Smooth muscle cell of the umbilical artery (primary cell): ENCODE measurements at places on chromosomes 6 and 20. TPM values are rescaled to one million over a fixed set of nuclear protein-coding genes. Genes with fewer than 3 reads are reported as not detected.

TRIM31 gene
- total RNA-seq, result not detected in 2 replicates

HCRTR2 gene
- not detected in 2 replicates for total RNA-seq

GID8 gene
- total RNA-seq, result 28.4 and 34.7 TPM in 2 replicates

PRL gene
- total RNA-seq, result not detected in 2 replicates

PSORS1C2 gene
- not detected in 2 replicates for total RNA-seq

LGSN gene
- under 0.01 TPM in 1 of 2 replicates, not detected in the other for total RNA-seq

CD24 gene
- total RNA-seq, result 3.3 and 7.2 TPM in 2 replicates

ULBP1 gene
- total RNA-seq, result under 0.01 and 0.09 TPM in 2 replicates

C4A gene
- total RNA-seq, result 4.2 and 4.3 TPM in 2 replicates

CTCFL gene
- not detected in 2 replicates for total RNA-seq

JARID2 gene
- total RNA-seq, result 5.0 and 7.3 TPM in 2 replicates

RIPOR2 gene
- 0.30 and 0.42 TPM in 2 replicates for total RNA-seq

REM1 gene
- total RNA-seq, result not detected in 2 replicates

RAET1L gene
- total RNA-seq, result not detected in 2 replicates

TBXT gene
- total RNA-seq, result not detected in 2 replicates

GPR63 gene
- total RNA-seq, result 0.59 and 1.2 TPM in 2 replicates

MOXD1 gene
- total RNA-seq, result 62.4 and 118 TPM in 2 replicates

LY6G5B gene
- total RNA-seq, result 2.9 and 3.0 TPM in 2 replicates

PPIL6 gene
- 2.9 and 4.5 TPM in 2 replicates for total RNA-seq

RBM24 gene
- 8.0 and 16.2 TPM in 2 replicates for total RNA-seq

CFAP206 gene
- total RNA-seq, result 0.37 and 0.59 TPM in 2 replicates

SLC32A1 gene
- not detected in 2 replicates for total RNA-seq

OPRL1 gene
- total RNA-seq, result 3.0 TPM in 2 replicates

WFDC5 gene
- not detected in 2 replicates for total RNA-seq

PTK6 gene
- 0.18 TPM in 1 of 2 replicates, not detected in the other for total RNA-seq

TEAD3 gene
- total RNA-seq, result 8.9 and 14.1 TPM in 2 replicates

SSTR4 gene
- total RNA-seq, result not detected in 2 replicates

FGD2 gene
- total RNA-seq, result not detected in 2 replicates

HLA-DQB2 gene
- not detected in 2 replicates for total RNA-seq

RSPO4 gene
- not detected in 2 replicates for total RNA-seq

NRSN1 gene
- not detected in 2 replicates for total RNA-seq

SLC52A3 gene
- total RNA-seq, result not detected in 2 replicates

MAPK13 gene
- total RNA-seq, result 11.0 and 16.4 TPM in 2 replicates

ADGRF5 gene
- total RNA-seq, result under 0.01 and 0.09 TPM in 2 replicates

DSTN gene
- 358 and 370 TPM in 2 replicates for total RNA-seq

TRAM2 gene
- 38.3 and 81.1 TPM in 2 replicates for total RNA-seq

PNLDC1 gene
- 0.28 TPM in 1 of 2 replicates, not detected in the other for total RNA-seq

MACROD2 gene
- total RNA-seq, result 1.8 and 2.6 TPM in 2 replicates

SAMD10 gene
- total RNA-seq, result 0.30 and 2.4 TPM in 2 replicates

SLC44A4 gene
- total RNA-seq, result 0.05 and 0.30 TPM in 2 replicates

DEF6 gene
- 1.2 TPM in 2 replicates for total RNA-seq

HLA-DRA gene
- total RNA-seq, result not detected in 2 replicates

TPX2 gene
- 4.2 and 28.5 TPM in 2 replicates for total RNA-seq

E2F1 gene
- total RNA-seq, result 1.8 and 8.1 TPM in 2 replicates

ARFGEF3 gene
- 0.59 and 1.1 TPM in 2 replicates for total RNA-seq

KIF6 gene
- total RNA-seq, result 0.30 and 0.55 TPM in 2 replicates

SAMD3 gene
- 24.1 and 36.4 TPM in 2 replicates for total RNA-seq

FOXS1 gene
- 1.1 and 1.2 TPM in 2 replicates for total RNA-seq

SLCO4A1 gene
- total RNA-seq, result under 0.01 and 1.5 TPM in 2 replicates

RRAGD gene
- 0.37 and 0.59 TPM in 2 replicates for total RNA-seq

SLC17A1 gene
- total RNA-seq, result not detected in 2 replicates

CBLN4 gene
- total RNA-seq, result not detected in 2 replicates

ZNF831 gene
- not detected in 2 replicates for total RNA-seq

TDRD6 gene
- under 0.01 and 0.05 TPM in 2 replicates for total RNA-seq

FABP7 gene
- not detected in 2 replicates for total RNA-seq
